ENCODE measurements at places on chromosomes 3 and 15.

GRCh38 chr3:71031181-71031580 lies 552.3 kb downstream of the FOXP1 start:
- no peak for DNase-seq

DNA sequence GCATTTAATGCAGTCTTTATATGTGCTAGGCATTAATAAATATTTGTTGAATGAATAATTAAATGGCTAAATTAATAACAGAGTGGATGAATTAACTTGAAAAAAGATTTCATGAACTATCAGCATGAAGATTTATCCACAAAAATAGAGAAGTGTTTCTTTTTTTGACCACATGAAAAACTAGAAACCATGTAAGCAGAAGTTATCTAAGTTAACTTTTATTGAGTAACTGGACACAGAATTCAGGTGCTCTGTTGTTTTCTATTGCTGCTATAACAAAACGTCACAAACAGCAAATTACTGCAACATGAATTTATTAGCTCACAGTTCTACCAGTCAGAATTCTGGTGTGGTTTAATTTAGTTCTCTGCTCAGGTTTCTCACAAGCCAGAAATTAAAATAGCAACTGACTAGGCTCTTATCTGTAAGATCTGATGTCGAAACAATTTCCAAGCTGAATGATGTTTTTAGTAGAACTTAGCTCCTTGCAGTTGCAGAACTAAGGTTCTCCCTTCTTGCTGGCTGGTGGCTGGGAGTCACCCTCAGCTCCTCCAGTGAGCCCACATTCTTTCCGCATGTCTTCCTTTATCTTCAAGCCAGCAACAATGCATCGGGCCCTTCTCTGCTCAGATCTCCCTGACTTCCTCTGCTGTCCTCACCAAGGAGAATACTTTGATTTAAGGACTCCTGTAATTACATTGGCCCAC lies 810.2 kb upstream of the ALCAM start:
- DNase-seq, result no peak

DNA sequence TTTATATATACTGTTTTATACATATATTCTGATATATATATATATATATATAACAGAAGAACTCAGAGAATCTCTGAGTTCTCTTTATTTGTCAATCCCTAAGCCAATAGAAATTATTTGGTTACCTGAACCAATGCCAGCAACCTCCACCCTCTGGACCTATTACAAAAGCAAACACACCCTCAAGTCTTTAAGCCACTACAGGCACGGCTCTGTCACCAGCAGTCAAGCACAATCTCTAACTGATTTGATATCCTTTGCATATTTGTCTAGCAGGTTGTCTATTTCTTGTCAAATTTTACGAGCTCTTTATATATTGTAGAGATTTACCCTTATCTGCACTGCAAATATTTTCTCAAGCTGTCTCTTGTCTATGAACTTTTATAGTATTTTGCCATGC lies 66.6 kb upstream of the TOPAZ1 start:
- DNase-seq, result no peak

DNA sequence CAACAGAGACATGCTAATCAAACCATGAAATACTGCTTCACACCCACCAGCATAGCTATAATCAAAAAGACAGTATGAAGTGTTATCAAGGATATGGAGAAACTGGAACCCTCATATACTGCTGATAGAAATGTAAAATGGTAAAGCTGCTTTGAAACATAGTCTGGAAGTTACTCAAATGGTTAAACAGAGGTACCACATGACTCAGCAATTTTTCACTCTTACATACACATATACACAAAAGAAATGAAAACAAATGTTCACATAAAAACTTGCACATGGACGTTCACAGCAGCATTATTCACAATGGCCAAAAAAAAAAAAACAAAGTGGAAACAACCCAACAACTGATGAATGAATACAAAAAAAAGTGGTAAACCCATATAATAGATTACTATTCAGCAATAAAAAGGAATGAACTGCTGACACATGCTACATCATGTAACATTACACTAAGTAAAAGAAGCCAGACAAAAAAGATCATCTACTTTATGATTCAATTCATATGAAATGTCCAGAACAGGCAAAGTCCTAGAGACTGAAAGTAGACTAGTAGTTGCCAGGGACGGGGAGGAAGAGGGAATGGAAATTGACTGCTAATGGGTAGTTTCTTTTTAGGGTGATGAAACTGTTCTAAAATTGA lies 23.2 kb downstream of the ZNF148 start:
- no peak for DNase-seq

DNA sequence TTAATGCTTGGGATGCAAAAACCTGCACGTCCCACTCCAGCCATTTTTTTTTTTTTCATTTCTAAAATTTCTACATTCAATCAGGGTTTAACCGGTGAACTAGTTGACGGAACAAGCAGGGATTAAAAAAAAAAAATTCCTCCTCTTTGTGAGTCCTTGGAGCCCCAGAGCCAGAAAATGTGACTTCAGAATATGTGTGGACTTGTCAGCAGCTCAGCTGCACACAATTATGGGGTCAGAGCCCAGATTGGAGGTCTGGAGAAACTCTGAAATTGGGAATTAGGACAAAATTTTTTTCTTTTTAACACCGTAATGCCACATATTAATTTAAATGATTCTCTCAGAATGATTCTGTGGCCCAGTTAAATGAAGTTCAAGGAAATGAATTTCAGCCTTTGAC lies 921.0 kb upstream of the CFAP20DC start:
- DNase-seq, result no peak

- DNase-seq, result no peak
Observed at GRCh38 chr3:107954845-107955244, 136.0 kb downstream of the CD47 start.

DNA sequence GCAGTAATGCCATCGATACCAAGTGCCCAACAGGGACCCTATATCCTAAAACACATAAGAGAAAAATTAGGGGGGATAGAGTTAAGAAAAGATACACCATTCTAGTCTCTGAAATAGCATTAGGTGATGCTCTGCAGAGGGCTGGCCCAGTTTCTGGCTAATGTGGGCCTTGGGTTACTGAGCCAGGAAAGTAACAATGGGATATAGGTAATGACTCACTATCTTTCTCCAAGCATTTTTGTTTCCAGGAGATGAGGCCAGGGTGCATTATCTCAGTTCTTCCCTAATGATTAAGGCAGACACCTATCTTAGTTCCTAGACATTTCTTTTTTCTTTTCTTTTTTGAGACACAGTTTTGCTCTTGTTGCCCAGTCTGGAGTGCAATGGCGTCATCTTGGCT lies 50.0 kb downstream of the PRKAR2A start:
- DNase-seq, result no peak

GRCh38 chr3:187016639-187017345 lies 86.5 kb downstream of the ST6GAL1 start:
- no peak for DNase-seq

GRCh38 chr3:149848688-149849087 lies 35.7 kb downstream of the RNF13 start:
- DNase-seq, result no peak

DNA sequence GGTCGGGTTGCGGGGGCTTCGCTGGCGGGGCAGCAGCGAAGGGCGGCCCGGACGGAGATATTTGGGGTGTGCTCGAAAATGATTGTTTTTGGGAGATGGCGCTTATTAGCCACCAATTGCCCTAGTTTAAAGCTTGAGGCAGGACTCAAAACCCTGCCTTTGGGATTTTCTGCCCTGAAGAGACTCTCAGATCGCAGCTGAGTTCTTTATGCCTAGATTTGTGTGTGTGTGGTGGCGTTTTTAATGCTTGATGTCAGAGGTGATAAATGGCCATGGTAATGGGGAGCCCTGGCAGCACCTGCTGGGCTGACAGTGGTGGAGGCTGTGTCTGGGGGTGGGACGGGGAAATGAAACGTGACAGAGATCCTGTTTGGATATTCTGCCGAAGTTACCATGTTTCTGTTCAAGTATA lies 604 bp downstream of the KCTD6 start:
- peak; percentile 30 for DNase-seq

Data from SW480 (cell line).